ENCODE measurements at places on chromosomes 4 and X. TPM values are rescaled to one million over a fixed set of nuclear protein-coding genes. Genes with fewer than 3 reads are reported as not detected.

Gene ACOT9
- 42.4 TPM for total RNA-seq

Gene APLN
- total RNA-seq = 18.0 TPM

DNA sequence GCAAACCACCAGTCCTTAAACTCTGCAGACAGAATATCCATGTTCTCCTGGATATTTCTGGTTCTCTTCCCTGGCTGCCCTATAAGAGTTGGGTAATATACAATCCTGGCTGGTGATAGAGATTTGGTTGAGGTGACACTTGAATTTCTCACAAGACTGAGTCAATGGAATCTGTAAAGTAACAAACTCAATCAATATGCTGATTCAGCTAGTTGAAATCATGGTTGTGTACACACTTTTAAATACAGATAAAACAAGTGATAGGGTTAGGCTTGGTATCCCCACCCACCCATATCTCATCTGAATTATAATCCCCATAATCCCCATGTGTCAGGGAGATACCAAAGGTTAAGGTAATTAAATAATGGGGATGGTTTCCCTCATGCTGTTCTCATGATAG lies 349.2 kb upstream of the MAD2L1 start:
- DNase-seq = no peak

- no peak for DNase-seq
Observed at GRCh38 chr4:123102897-123103471, 180.6 kb upstream of the NUDT6 start.

DNA sequence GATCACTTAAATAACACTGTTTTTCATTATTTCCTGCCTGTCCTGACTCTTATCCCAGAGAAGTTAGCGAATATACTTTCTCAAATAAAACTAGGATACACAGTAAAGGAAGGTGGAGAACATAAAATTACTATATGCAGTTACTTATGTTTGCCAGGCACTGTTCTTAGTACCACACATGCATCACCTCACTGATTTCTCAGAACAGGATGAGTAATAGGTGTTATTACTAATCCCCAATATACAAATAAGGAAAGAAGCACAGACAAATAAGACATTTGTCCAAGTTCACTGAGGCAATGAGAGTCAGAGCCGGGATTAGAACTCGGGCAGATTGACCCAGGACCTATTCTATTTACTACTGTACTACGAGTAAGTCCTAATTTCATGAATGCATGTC lies 91.7 kb downstream of the CORIN start:
- DNase-seq = no peak

- no peak for DNase-seq
Observed at GRCh38 chr4:100430451-100430850, 87.4 kb downstream of the EMCN start.

Gene HOPX
- 9.6 TPM for total RNA-seq

DNA sequence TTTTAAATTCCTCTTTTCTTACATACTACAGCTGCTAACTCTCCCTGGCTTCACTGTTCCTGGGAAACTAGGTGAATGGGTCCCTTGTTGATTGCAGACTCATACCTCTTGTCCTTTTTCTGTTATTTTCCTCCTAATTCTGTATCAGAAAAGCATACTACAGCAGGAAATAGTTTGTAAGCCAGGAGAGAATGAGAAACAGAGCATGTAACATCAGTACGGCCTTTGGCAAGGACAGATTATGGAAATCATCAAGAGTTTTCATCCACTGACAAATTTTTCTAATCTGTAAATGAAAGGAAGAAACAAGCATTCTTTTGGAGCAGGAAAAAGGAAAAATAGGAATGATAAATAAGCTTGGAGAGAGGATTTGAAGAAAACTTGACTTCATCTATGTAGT lies 239.2 kb downstream of the ANTXR2 start:
- no peak for DNase-seq

Gene MAGEA6
- total RNA-seq = not detected

Gene MFAP3L
- total RNA-seq = 5.0 TPM

DNA sequence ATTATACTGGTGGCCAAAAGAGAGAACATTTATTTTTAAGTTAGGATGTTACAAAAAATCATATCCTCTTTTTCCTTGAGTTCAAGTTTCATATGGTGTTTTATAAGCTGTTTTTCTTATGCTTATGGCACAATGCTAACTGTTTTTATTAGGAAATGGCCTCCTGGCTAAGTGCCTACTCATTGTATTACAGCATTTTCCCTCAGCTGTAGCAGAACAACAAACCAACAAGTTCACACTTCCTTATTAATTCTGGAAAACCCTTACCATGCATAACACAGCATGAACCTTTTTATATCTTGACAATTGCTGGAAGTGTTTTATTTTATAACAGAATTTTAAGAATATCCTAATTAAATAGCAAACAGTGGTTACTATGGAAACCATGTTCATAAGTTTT lies 165.8 kb downstream of the GASK1B start:
- no peak for DNase-seq

DNA sequence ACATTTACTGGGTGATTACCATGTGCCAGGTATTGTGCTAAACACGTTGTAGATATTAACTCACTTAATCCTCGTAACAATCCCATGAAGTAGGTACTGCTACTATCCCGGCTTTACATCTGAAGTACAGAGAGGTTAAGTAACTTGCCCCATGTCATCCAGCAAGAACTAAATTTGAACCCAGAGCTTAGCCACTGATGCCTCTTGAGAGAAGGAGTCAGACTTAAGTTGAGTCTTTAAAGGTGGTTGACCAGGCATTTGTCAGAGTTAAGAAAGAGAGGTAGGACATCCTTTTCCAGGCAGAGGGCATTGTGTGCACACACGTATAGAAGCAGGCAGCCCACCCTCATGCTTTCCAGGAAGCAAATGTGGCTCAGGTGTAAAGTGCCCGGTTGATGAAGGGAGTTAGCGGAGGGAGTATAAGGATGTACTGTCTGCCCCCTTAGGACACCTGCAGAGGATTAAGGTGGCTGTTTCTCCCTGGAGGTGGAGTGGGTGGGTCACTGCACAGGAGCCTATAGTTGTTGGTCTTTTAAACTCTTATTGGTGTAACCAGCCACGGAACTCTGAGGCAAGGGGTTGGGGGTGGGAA lies 335 bp upstream of the CD38 start:
- no peak for DNase-seq

GRCh38 chrX:39725928-39726619 lies 371.7 kb downstream of the BCOR start:
- DNase-seq = no peak

Gene ALAS2
- total RNA-seq = 1.1 TPM

DNA sequence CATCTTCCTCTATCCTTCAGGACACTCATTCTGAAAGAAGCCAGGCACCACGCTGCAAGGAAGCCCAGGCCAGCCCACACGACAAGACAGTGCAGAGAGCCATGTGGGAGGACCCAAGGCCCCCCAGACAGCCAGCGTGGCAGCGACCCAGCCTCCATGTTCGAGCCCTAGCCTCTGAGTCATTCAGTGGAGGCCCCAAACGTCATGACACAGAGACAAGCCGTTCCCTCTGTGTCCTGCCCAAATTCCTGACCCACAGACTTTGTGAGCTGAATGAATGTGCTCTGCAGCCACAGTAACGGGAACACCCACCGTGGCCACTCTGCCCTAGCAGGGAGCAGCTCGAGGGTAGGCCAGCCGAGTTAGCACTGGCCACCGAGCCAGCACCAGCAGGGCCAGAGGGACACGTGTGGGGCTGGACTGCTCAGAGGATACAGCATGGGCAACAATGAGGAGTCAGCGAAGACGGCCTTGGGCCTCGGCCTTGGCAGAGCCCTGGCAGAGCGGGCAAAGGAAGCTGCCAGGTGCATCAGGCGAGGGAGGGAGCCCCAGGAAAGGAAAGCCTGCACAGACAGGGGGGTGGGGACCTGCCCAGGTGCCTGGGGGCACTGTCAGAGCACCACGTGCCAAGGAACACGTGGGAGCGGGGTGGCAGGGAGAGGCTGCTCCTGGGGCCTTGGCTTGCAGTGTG lies 8.6 kb downstream of the BLOC1S4 start:
- DNase-seq = no peak

DNA sequence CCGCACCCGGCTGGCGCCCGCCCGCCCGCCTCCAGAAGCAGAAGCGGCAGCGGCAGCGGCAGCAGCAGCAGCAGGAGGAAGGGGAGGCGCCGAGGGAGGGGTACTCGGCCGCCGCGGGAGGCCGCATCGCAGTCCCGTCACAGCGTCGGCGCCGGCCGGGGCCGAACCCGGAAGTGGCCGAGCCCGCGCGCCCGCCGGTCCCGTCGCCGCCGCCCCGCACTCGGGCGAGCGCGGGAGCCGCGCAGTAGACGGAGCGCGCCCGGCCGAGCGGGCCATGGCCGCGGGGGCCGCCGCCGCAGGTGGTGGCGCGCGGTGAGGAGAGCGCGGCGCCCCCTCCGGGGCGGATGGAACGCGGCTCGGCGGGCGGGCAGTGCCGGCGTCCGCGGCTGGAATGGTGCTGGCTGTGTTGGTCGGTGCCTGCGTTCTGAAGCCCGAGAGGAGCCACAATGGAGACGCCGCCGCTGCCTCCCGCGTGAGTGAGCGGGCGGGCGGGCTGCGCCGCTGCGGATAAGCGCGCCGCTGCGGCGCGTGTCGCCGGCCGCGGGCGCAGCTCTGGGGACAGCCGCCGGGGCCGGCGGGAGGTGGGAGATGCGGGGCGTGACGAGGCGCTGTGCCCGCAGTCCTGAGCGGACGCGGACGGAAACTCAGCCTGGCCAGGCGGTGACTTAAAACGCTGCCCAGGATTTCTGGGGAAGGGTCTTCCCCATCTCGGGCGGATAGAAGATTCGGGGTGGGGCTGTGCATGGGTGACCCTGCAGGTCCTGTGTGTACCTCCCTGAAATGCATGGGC lies at the start of gene KLHL2:
Gene KLHL2 (plus strand): TSS at position 131 of the 790 bp plus-strand sequence. CDS start 316 bp downstream, at position 447.
- DNase-seq = peak; percentile 89

DNA sequence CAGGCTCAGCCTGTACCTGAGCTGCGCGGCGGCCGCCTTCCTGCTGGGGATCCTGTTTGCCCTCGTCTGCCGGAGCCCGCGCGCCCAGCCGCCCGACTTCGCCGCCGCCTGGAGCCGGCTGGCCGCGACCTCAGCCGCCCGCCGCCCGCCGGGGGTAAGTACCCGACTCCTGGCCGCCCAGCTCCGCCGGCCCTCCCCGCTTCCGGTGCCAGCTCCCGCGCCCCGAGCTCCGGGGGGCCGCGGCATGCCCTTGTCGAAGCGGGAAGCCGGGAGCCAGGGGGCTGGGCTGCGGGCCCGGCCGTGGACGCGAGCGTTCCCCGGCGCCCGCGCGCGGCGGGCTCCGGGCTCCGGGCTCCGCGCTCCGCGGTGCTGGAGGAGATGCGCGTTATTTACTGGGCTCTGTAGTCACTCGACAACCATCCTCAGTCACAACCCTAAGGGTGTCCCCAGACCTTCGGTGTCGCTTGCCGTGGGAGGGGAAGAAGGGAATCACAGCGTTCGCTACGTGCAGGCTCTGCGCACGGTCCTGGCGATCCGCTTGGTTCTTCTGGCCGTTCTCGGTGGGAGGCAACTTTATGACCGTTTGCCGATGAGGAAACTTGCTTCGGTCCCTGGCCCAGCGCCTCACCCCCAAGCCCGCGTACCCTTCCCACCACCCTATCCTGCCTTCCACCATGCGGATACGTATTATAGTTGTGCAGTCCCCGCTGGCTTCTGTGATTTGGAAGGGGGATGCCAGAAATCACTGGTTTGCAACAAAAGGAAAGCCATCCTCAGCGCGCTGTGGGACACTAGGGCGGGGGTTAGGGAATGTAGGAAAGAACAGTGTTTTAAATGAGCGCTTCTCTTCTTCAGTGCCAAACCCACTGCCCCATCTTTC lies 944 bp downstream of the SNX25 start:
- DNase-seq = peak; percentile 65

DNA sequence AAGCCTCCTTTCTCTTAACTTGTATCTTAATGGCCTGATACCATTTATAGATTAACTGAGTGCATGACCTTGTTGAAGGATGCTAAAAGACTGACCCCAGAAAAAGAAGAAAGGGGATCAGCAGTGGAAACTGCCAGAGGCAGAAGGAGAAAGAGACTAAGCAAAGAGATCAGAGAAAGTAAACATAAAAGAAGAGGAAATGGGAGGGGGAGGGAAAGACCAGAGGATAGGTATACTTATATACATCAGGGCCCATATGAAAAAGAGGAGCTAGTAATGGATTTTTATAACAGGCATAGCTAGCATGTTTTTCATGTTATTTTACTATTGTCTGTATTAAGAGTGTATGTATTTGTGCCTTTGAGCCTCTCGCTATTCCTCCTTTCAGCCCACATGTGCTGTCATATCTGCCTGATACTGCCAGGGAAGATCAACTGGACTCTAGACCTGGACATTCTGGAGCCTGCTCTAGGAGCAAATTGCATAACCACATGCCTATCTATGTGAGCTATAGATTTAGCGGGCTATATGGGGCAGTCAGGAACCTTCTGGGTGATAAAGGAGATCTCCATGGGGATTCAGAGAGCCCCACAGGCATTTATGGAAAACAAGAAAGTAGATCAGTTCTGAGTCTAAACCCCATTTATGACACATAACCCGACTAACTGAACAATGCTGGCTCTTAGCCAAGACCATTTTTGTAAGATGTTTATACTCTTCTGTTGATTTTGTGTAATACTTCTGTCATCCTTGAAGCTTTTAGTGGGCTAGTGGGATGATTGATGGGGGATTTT lies 13.4 kb upstream of the SNX12 start:
- DNase-seq = no peak

- no peak for DNase-seq
Observed at GRCh38 chr4:30716158-30716557, 4.0 kb upstream of the PCDH7 start.

DNA sequence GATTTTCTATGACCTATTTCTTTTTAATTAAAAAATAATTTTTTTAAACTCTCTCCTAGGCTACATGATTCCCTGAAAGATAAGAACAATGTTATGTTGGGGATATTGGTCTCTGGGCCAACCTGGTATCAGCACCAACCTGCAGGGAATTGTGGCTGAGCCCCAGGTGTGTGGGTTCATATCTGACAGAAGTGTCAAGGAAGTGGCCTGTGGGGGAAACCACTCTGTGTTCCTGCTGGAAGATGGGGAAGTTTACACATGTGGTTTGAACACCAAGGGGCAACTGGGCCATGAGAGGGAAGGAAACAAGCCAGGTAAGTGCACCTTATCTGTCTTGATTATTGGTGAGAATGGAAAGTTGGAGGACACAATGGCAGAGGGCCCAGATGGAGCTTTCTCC lies 13.5 kb downstream of the HERC3 start:
- no peak for DNase-seq

Gene PRDM8
- 2.0 TPM for total RNA-seq
